ENCODE measurements at places on chromosomes 1 and 21.

DNA sequence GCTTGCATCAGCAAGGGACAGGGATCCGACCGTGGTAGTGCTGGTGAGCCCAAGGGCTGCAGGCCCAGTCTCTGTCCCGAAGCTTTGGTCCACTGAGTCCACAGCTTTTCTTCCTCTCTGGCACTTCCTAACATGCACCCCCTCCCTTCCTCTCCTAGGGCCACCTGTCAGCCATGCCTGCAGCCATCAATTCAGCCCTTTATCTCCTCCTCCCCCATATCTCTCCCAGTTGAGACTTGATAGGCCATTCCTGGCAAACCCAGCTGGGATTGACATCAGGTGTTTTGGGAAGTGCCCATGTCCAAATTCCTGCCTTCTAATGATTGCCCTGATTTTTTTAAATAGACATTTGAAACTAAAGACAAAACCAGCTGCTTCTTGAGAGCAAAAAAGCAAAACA, 25.6 kb downstream of the HLX start:
- DNase-seq = no peak

- DNase-seq = peak; percentile 16
Measured at GRCh38 chr1:226575739-226576378, 27.3 kb downstream of the STUM start.

DNA sequence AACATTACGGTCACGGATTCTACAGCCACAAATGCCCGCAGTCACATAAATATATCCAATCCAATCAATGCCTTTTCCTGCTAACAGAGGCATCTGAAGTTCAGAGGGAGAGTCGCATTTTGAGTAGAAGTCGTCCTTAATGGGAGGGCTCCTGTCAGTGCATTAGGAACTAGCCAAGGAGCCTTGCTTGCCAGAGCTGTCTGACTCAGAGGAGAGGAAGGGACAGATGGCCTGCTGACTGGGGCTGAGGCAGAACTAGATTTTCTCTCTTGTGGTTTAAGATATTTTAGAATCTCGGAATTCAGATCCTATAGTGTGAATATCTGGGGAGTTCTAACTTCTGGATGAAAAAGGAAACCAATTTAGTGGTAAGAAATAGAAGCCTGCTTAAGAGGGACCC, 10.6 kb downstream of the XKR8 start:
- peak; percentile 20 for DNase-seq

DNA sequence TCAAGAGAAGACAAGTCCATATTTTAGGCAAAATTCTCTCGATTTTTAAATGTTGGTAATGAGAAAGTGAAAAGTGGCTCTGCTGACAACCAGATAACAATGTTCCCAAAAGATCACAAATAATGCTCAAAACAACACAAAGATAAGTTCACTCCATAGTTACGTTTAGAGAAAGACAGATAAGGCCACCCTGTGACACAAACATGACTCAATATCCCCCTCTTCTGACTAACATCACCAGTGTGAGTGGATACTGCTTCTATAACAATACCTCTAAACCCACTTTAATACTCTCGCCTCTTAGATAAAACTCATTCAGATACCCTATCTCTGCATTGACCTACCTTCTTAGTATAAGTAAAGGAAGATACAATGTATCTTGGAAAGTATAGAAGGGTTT, 51.2 kb upstream of the RGS7 start:
- peak; percentile 69 for DNase-seq

DNA sequence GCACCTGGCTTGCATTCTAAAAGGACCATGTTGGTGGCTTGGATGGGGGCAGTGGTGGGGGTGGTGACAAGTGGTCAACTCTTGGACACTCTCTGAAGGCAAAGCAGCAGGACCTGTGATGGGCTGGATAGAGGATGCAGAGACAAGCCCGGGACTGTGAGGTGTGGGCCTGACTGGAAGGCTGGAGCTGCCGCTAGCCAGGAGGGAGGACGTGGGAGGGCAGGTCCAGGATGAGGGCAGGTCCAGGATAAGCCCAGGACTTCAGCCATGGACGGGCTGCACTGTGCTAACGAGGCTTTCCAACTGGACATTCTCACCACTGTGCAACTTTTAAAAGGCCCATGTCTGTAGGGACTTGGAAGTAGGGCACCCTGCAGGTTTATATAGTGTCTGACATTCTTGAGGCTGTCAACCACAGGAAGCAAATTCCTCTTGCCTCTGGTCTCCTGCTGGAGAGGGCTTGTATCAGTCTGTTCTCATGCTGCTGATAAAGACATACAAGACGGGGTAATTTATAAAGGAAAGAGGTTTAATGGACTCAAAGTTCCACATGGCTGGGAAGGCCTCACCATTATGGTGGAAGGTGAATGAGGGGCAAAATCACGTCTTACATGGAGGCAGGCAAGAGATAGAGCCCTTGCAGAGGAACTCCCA, 8.3 kb upstream of the C1orf167 start:
- DNase-seq = no peak

DNA sequence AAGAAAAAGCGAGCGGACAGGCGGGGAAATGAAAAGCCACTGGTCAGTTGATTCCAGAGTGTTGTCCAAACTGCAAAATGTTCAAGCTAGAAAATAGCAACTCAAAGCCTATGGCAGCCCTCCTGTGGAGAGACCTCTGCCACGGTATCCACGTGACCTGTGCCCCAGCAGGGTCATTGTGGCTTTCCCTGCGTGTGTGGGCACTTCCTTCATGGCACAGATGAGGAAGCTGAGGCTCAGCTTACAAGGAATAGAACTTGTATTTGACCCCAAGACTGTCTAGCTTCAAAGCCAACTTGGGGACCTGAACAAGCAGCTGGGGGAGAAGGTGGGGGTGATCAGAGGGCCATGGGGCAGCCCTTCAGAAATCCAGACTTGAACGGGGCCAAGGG, 15.6 kb upstream of the PLEKHG5 start:
- no peak for DNase-seq

- no peak for DNase-seq
Measured at GRCh38 chr1:72930528-72930927, 648.2 kb upstream of the NEGR1 start.

DNA sequence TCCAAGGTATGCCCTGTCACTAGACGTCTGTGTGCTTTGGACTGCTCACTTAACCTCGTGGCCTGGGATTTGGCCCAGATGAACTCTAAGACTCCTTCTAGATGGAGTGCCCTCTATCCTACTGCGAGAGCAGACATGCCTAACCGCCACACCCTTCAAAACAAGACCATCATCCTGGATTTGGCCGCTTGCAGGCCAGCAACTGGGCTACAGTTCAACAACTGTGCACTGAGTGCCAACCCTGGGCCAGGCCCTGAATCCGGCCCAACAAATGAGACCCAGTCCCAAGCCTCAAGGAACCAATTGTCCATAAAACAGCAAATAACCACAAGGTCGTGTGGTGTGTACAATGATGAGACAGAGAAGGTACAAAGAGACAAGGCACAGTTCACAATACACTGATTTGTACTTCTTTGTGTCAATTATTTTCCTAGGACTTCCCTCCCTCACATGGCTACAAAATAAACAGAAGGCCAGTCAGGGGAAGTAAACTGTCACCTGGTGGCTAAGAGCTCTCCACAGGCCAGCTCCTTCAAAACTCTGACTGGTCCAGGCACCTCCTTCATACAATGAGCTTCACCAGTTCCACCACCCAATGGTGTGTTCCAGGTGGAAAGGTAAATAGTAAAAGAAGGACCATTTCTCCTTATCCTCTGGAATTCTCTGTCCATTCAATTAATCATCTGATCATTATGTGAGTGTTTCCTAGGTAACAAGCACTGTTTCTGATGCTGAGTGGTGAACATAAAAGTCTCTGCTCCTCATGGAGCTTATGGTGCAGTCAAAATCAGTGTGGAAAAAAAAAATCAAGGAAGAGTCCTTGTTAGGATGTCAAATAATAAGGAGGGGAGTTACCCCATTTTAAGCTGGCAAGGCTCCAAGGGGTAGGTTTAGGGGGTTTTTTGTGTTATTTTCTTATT, 60.4 kb downstream of the CAPZB start:
- no peak for DNase-seq
